Kidney (tissue), 22 donors: ENCODE measurements at places on chromosomes 3 and 15. TPM values are rescaled to one million over a fixed set of nuclear protein-coding genes. Genes with fewer than 3 reads are reported as not detected.
A peak's percentile ranks its signal among the peaks of the same experiment; 100 is the strongest.

RHCG gene
- 1.5 TPM for total RNA-seq

SMCO1 gene
- not detected for total RNA-seq

TMC3 gene
- not detected for total RNA-seq

PRSS50 gene
- total RNA-seq, result 0.35 TPM

CCDC13 gene
- 5.3 TPM for total RNA-seq

KNL1 gene
- 1.1 TPM for total RNA-seq

DPPA2 gene
- total RNA-seq, result 0.19 TPM

INSYN1 gene
- 4.2 TPM for total RNA-seq

GOLGA6L4 gene
- total RNA-seq, result 5.6 TPM

DNA sequence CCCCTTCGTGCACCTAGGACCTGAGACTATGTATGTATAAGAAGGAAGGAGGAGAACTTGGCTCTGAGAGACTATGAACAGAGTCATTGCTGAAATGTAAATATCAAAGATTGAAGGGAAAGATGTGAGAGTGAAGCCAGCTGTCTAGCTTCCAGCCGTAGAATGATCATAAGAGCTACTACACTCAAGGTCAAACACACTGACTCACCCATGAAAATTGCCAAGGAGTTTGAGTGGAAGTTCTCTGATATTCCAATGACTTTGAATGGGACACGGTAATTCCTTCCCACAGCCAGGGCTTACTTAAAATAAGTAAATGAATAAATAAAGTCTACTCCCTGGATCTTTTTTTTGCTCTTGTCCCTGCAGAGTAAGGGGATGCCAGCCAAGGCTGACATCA lies 398.9 kb upstream of the TPRG1 start:
- peaks cover 4% of the 10 kb centered on the region for H3K4me1 ChIP-seq
- H3K36me3 ChIP-seq, result no peaks in the 10 kb centered on the region
- H3K4me3 ChIP-seq, result no peak overlapping the region
- no peaks in the 10 kb centered on the region for H3K27me3 ChIP-seq

- H3K4me3 ChIP-seq, result no peak overlapping the region
- H3K27ac ChIP-seq, result no peak overlapping the region
- no peaks in the 10 kb centered on the region for H3K36me3 ChIP-seq
- no peak for DNase-seq
Measured at GRCh38 chr3:156236556-156237260, 116.3 kb downstream of the KCNAB1 start.

DNA sequence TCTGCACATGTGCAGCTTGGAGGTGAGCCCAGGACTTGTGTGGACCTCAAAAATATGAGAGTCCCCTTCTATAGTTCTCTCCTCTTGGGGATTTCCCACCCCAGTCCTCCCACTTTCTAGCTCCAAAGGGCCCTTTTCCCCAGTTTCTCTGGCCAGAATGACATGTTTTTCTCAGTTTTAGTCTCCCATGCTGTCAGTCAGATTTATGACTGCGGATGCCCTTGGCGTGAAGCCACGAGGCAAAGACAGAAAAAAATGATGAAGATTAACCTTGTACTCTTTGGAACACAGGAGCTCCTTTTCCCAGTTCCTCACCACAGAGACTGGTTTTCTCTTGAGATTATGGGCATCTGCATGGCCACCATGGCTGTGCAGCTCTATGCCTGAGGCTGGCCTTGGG lies 72.0 kb upstream of the TTBK2 start:
- peak; percentile 2 for DNase-seq
- H3K4me1 ChIP-seq, result no peaks in the 10 kb centered on the region
- peaks cover 4% of the 10 kb centered on the region for H3K36me3 ChIP-seq
- H3K4me3 ChIP-seq, result no peak overlapping the region
- H3K27me3 ChIP-seq, result no peaks in the 10 kb centered on the region

- no peaks in the 10 kb centered on the region for H3K27me3 ChIP-seq
- no peak for DNase-seq
- no peak overlapping the region for H3K4me3 ChIP-seq
- no peaks in the 10 kb centered on the region for H3K36me3 ChIP-seq
- H3K27ac ChIP-seq, result no peak overlapping the region
Measured at GRCh38 chr3:197753263-197753662, 3.6 kb downstream of the FYTTD1 start.

DNA sequence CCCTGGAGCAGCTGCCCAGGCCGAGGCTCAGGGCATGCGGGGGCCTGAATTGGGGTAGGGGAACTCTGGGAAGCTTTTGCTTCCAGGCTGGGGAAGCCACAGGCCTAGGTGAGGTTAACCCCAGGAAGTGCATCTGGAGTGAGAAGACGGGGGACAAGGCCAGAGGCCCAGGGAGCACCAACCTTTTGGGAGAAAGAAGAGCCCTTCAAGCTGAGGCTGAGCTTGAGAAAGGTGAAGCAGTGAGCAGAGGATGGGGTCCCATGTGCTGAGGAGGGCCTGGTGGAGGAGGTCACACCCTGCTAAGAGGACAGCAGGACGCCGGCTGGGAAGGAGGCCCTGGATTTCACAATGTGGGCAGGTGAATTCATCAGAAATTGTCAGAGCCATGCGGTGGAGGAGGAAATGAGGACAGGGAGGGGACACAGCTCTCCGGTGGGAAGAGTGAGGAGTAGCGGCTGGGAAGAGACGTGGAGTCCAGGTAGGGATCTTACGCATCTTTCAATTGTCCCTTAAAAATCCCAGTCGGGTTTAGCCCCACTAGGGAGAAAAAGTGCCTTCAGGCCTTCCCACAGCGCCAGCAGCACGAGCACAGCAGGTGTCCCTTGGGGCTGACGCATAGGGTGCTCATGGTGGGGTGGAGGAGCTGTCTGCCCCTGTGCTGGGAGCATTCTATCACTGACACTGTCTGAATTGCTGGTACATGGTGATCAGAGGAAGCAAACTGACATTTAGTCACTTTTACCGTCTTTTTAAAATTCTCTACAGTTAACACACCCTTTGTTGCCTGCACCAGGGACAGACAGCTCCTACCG lies 50.9 kb downstream of the HCN4 start:
- no peak overlapping the region for H3K27ac ChIP-seq
- H3K27me3 ChIP-seq, result no peaks in the 10 kb centered on the region
- H3K4me3 ChIP-seq, result no peak overlapping the region
- no peaks in the 10 kb centered on the region for H3K36me3 ChIP-seq
- no peaks in the 10 kb centered on the region for H3K4me1 ChIP-seq

GRCh38 chr3:138443091-138443490 lies 8.7 kb downstream of the ESYT3 start:
- DNase-seq, result no peak
- H3K4me3 ChIP-seq, result no peak overlapping the region
- H3K27ac ChIP-seq, result no peak overlapping the region

DNA sequence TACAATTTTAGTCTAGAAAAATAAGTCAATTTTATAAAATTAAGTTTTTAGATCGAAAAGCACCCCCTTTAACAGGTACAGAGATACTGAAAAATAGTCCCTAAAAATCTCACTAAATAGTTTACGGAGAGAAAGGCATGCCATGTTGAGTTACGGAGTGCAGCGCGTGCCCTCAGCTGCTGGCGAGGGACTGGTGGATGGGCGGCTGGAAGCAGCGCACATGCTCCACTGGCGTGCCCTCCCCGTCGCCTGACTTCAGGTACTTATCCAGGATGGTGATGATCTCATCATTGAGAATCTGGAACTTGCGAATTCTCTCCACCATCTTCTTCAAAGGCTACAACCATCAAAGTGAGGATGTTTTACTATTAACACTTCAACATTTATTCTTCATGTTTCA lies 31.4 kb downstream of the NIPA2 start:
- H3K4me3 ChIP-seq, result no peak overlapping the region
- no peak overlapping the region for H3K27ac ChIP-seq
- no peaks in the 10 kb centered on the region for H3K27me3 ChIP-seq
- H3K4me1 ChIP-seq, result peaks cover 5% of the 10 kb centered on the region

- DNase-seq, result no peak
- H3K27ac ChIP-seq, result no peak overlapping the region
- no peak overlapping the region for H3K4me3 ChIP-seq
Measured at GRCh38 chr3:117962750-117963149, 1071.9 kb downstream of the IGSF11 start.

GRCh38 chr15:93887151-93887550 lies 344.2 kb upstream of the MCTP2 start:
- H3K27me3 ChIP-seq, result no peaks in the 10 kb centered on the region
- no peaks in the 10 kb centered on the region for H3K4me1 ChIP-seq
- no peak overlapping the region for H3K4me3 ChIP-seq
- no peak for DNase-seq
- H3K27ac ChIP-seq, result no peak overlapping the region

- no peak for DNase-seq
- H3K4me1 ChIP-seq, result no peaks in the 10 kb centered on the region
- no peaks in the 10 kb centered on the region for H3K36me3 ChIP-seq
- H3K4me3 ChIP-seq, result no peak overlapping the region
- H3K27me3 ChIP-seq, result no peaks in the 10 kb centered on the region
Measured at GRCh38 chr3:182568876-182569275, 224.4 kb upstream of the ATP11B start.

- no peak overlapping the region for H3K4me3 ChIP-seq
- H3K36me3 ChIP-seq, result no peaks in the 10 kb centered on the region
- no peak for DNase-seq
- no peak overlapping the region for H3K27ac ChIP-seq
- H3K27me3 ChIP-seq, result no peaks in the 10 kb centered on the region
Measured at GRCh38 chr3:64717872-64718613, 30.2 kb upstream of the ADAMTS9 start.

DNA sequence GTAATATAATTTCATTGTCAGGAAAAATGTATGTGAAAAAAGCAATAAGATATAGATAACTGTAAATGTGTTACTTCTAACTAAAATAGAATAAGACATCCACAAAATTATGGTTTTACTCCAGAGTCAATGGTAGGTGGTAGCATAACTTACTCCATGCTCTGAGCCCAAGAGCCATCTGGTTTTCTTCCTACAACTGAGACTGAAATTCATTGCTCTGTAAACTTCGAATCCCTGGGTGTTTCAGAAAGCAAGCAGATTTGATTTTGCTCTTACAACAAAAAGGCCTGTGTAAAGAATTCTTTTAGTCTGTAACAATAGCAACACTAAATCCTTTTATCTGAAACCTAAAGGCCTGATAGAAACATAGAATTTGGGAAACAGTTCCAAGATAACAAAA lies 805.9 kb downstream of the AGBL1 start:
- H3K27ac ChIP-seq, result no peak overlapping the region
- no peaks in the 10 kb centered on the region for H3K36me3 ChIP-seq
- H3K27me3 ChIP-seq, result no peaks in the 10 kb centered on the region
- DNase-seq, result peak; percentile 10
- H3K4me3 ChIP-seq, result no peak overlapping the region
- H3K4me1 ChIP-seq, result no peaks in the 10 kb centered on the region

- no peaks in the 10 kb centered on the region for H3K4me1 ChIP-seq
- no peak overlapping the region for H3K27ac ChIP-seq
- H3K36me3 ChIP-seq, result no peaks in the 10 kb centered on the region
- H3K27me3 ChIP-seq, result no peaks in the 10 kb centered on the region
Measured at GRCh38 chr3:144185276-144185675, 213.7 kb downstream of the DIPK2A start.

- H3K27ac ChIP-seq, result no peak overlapping the region
- H3K4me3 ChIP-seq, result no peak overlapping the region
- H3K4me1 ChIP-seq, result peaks cover 8% of the 10 kb centered on the region
Measured at GRCh38 chr3:46667657-46668056, 25.8 kb downstream of the ALS2CL start.

- no peaks in the 10 kb centered on the region for H3K27me3 ChIP-seq
- H3K27ac ChIP-seq, result no peak overlapping the region
- no peaks in the 10 kb centered on the region for H3K4me1 ChIP-seq
- no peak for DNase-seq
- no peak overlapping the region for H3K4me3 ChIP-seq
Measured at GRCh38 chr3:18937574-18937973, 210.7 kb upstream of the KCNH8 start.

DNA sequence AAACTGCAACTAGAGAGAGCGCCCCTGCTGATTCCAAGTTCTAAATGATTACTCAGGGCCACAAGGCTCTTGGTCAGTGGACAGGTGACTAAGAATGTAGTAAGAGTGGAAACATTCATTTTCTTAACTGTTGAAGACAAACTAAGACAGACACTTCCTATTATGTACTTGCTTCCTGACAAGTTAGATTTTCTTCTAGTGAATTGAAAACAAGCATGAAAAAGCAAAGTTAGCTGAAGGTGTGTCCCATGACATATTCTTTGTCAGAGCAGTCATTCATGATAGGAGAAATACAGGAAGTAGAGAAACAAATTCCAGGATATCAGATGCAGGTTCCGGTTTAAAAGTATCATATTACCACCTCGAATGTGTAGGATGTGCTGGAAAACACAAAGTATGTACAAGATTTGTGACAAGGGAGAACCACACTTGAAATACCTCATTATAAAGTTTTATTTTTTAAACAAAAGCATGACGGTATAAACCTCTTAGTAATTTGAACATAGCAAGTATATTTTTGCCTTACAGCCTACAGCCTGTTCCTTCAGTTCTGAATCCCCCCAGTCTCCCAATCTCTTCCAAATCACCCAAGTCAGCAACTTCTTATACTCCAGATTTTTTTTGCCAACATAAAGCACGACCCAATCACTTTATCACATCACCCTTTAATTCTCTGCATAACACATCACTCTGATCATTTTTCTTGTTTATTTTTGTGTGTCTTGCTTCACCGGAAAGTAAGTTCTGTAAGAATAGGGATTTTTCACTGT lies 6.2 kb downstream of the TSPAN3 start:
- peak overlapping the region; percentile 36 for H3K27ac ChIP-seq
- H3K4me3 ChIP-seq, result no peak overlapping the region
- peak; percentile 70 for DNase-seq
- no peaks in the 10 kb centered on the region for H3K36me3 ChIP-seq

GRCh38 chr15:95712785-95713184 lies 617.7 kb upstream of the NR2F2 start:
- H3K36me3 ChIP-seq, result no peaks in the 10 kb centered on the region
- H3K4me1 ChIP-seq, result no peaks in the 10 kb centered on the region
- H3K27me3 ChIP-seq, result no peaks in the 10 kb centered on the region
- no peak overlapping the region for H3K4me3 ChIP-seq
- H3K27ac ChIP-seq, result no peak overlapping the region

- no peaks in the 10 kb centered on the region for H3K36me3 ChIP-seq
- no peak for DNase-seq
- H3K4me1 ChIP-seq, result peaks cover 5% of the 10 kb centered on the region
- no peak overlapping the region for H3K4me3 ChIP-seq
Measured at GRCh38 chr15:95884276-95884675, 446.2 kb upstream of the NR2F2 start.

DNA sequence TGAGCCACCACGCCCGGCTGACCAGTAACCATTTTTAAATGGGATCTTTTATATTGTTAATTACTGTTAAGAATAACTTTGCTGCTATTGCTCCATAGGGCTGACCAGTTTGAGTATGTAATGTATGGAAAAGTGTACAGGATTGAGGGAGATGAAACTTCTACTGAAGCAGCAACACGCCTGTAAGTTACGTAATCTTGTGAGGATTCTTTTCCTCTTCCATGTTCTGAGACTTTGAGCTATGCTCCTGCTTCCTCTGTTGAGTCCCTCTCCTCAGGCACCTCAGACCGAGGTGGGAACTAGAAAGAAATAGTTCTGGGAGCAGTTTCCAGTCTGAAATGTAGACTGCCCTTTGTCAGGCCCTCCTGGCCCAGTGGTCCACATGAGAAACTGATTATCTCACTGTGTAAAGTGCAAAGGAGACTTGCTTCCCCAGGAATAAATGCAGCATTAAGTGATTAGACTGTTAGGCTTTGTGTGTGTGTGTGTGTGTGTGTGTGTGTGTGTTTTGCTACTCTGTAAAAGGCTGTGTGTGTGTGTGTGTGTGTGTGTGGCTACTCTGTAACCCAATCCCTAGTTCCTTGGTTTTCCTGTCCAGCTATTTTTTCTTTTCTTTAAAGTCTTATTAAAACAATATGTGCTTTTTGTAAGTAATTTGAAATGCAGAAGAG lies 5.2 kb downstream of the POLR2H start:
- H3K27me3 ChIP-seq, result no peaks in the 10 kb centered on the region
- no peak overlapping the region for H3K4me3 ChIP-seq
- no peak for DNase-seq

- H3K4me3 ChIP-seq, result no peak overlapping the region
- no peaks in the 10 kb centered on the region for H3K4me1 ChIP-seq
- H3K36me3 ChIP-seq, result no peaks in the 10 kb centered on the region
- no peak for DNase-seq
- no peaks in the 10 kb centered on the region for H3K27me3 ChIP-seq
Measured at GRCh38 chr3:144053121-144053520, 81.5 kb downstream of the DIPK2A start.
